ENCODE measurements at places on chromosomes 2 and 18.

DNA sequence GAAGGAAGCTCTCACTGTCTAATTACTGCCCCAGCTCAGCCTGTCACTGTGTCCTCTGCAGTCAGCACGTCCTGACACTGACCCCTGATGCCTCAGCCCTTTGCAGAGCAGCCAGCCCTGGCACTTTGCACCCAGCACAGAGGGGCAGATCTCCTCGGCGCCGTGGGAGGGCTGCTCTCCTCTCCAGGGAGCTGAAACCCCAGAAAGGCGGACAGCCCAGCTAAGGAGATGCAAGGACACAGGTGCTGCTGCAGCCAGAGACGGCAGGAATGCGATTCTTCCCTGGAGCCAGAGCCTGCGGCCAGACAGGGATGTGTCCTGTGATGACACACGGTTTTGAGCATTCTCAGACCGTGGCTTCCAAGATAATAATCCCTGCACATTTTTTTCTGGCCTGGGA lies 34.5 kb upstream of the SIX3 start:
- DNase-seq, result no peak

- DNase-seq, result no peak
Measured at GRCh38 chr2:29628108-29628745, 293.2 kb downstream of the ALK start.

- DNase-seq, result no peak
Measured at GRCh38 chr18:26771524-26771923, 94.0 kb downstream of the AQP4 start.

GRCh38 chr2:79971807-79972206 lies 332.7 kb downstream of the LRRTM1 start:
- DNase-seq, result no peak

GRCh38 chr2:207926133-207926988 lies 99.0 kb downstream of the PLEKHM3 start:
- no peak for DNase-seq

DNA sequence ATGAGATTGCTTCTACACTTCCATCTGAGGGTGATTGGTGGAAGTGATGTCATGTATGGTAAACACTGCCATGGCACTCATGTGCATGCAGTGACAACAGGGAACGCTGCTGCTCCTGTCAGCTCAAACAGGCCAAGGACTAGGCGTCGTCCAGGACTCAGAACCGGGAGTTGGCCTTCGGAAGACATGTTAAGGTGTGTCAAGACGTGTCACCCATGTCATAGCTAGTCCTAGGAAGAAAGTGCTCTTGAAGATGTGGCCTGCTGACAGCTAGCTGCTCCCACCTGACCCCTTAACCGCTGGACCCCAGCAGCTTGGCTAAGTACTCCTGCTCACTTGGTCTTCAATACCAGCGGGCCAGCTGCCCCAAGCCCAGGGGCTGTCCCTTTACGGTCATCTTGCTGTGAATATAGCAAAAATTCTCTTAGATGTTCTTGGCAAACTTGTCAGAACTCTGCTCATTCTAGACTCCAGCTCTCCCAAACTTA lies 6.3 kb upstream of the NOSTRIN start:
- no peak for DNase-seq

- DNase-seq, result no peak
Measured at GRCh38 chr2:8663997-8664396, 17.9 kb upstream of the ID2 start.

- DNase-seq, result no peak
Measured at GRCh38 chr18:62258616-62259015, 66.5 kb upstream of the TNFRSF11A start.

DNA sequence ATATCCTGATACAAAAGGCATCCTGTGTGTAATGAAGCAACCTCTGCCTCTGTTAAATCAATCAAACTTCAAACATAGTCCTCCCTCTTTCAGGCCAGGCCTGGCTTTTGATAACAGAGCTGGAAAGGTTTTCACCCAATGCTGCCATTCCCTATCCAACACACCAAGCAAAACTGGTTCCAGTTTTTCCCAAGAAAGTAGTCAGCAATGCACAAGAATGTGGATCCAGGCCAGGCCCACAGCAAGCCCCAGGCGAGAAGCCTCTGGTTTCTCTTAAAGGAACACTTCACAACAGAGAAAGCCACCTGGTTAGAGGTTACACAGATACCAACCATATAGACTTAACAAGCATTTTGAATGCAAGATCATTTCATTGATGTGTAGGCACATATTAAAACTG lies 49.2 kb upstream of the CCDC150 start:
- no peak for DNase-seq

Data from stimulated activated CD8-positive, alpha-beta memory T cell treated with anti-CD3 and anti-CD28 coated beads, Interleukin-7, amount 100 ng/mL, for 48 hours (primary cell).